ENCODE measurements at places on chromosomes 1 and 21.

GRCh38 chr1:19643121-19643520 is 990 bp upstream of the NBL1 start:
- no peak for DNase-seq

DNA sequence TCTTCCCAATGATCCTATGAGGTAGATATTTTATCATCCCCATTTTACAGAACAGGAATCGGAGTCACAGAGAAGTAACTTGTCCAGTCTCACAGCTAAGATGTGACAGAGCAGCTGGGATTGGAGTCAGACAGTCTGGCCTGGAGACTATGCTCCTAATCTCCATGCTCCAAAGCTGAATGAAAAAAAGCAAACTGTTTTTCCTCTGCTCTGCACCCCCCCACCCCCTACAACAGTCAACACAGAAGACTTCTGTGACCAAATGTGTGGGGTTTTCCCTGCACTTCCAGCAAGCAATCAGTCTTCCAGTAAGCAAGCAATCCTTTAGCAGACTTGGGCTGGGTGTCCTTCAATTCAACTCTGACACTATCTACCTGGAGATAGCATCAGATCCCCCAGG is 33.2 kb downstream of the KIRREL1 start:
- DNase-seq: no peak

- DNase-seq: no peak
Measured at GRCh38 chr1:182003953-182004586, 57.4 kb downstream of the ZNF648 start.

- no peak for DNase-seq
Measured at GRCh38 chr1:159443066-159443750, 3.7 kb downstream of the OR10J1 start.

- DNase-seq: no peak
Measured at GRCh38 chr1:9600861-9601834, 12.4 kb downstream of the TMEM201 start.

- no peak for DNase-seq
Measured at GRCh38 chr1:8926707-8927694, 18.7 kb upstream of the CA6 start.

- DNase-seq: no peak
Measured at GRCh38 chr1:43061757-43062156, 103.1 kb upstream of the SLC2A1 start.

GRCh38 chr1:162023181-162023546 is 505 bp downstream of the OLFML2B start:
- no peak for DNase-seq

- no peak for DNase-seq
Measured at GRCh38 chr1:162213281-162213912, 143.9 kb downstream of the NOS1AP start.

GRCh38 chr1:229229137-229229720 is 41.7 kb upstream of the RAB4A start:
- no peak for DNase-seq

DNA sequence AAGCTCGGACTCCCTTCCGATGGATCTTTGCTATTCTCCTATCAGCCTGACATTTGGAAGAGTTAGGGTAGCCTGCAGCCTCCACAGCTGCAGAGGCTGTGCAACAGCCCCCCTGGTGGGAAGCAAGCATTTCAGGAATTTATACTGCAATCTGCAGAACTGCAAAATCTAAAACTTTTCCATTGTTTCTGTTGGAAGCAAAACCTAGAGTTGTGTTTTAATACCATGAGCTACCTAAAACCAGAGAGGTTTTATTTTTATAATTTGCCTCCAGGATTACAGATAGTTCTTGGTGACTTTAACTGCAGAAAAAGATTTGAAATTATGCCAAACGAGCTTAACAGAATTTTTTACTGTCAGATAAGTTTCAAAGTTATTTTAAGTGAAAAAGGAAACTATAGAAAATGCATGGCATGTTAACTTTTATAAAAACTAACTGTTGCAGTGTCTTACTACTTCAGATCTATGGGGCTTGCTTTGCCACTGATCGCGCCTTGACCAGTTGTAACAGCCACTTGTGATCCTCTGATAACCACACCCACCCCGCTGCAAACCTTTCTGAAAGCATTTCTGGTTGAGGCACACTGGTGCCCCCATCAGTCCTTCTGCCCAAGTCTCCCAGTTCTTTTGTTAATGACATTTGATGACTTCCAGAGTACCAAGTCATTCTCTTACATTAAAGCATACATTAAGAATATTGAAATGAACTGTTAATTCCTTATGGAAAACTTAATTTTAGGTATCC is 64.8 kb downstream of the PRDM2 start:
- no peak for DNase-seq

GRCh38 chr1:244850099-244850852 is 14.1 kb downstream of the HNRNPU start:
- no peak for DNase-seq

GRCh38 chr1:11284784-11285183 is 11.8 kb downstream of the UBIAD1 start:
- no peak for DNase-seq

GRCh38 chr1:4273243-4273642 is 373.2 kb upstream of the C1orf174 start:
- DNase-seq: no peak

DNA sequence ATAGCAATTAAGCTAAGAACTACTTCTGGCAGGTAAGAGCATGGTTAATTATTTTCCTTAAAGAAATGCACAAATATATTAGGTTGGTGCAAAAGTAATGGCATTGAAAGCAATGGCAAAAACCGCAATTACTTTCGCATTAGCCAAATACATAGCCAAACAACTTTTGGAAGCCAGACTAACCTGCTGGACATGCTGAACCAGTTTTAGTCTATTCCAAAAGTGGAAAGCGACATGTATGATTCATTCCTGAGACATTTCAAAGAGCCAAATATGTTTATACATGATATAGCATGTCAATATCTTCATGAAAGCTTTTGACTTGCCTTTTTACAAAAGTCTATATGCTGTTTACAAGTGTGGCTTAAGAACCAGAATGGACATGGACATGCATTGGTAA is 23.4 kb upstream of the DR1 start:
- no peak for DNase-seq

GRCh38 chr1:35574125-35574654 is 1.1 kb downstream of the TFAP2E start:
- DNase-seq: no peak

- DNase-seq: no peak
Measured at GRCh38 chr1:24125456-24125855, 13.5 kb upstream of the MYOM3 start.

GRCh38 chr1:225437710-225438437 is 10.0 kb upstream of the LBR start:
- no peak for DNase-seq

GRCh38 chr1:116572771-116573430 is 2.1 kb upstream of the CD58 start:
- DNase-seq: no peak

DNA sequence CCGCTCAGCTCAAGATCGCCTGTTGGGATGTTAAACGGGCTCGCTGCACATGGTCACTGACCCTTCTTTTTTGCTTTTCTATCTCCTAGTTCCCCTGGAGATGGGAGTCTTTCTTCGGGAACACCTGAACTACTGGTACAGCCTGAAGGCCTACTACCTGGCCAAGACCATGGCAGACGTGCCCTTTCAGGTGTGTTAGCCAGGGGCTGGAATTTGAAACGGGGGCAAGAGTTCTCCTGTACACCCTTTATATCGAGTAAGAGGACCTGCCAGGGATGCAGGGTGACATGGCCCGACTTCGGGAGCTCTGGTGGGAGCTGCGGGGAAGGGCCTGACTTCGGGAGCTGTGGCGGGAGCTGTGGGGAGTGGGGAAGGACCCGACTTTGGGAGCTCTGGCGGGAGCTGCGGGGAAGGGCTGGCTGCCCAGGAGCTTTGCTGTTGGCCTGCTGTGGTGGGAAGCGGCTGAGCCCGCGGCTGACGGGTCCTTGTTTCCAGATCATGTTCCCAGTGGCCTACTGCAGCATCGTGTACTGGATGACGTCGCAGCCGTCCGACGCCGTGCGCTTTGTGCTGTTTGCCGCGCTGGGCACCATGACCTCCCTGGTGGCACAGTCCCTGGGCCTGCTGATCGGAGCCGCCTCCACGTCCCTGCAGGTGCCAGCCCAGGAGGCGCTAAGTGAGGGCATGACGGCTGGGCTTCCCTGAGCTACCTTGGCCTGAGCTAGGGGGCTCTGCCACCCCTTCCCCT is 24.0 kb downstream of the TFF3 start:
- no peak for DNase-seq

DNA sequence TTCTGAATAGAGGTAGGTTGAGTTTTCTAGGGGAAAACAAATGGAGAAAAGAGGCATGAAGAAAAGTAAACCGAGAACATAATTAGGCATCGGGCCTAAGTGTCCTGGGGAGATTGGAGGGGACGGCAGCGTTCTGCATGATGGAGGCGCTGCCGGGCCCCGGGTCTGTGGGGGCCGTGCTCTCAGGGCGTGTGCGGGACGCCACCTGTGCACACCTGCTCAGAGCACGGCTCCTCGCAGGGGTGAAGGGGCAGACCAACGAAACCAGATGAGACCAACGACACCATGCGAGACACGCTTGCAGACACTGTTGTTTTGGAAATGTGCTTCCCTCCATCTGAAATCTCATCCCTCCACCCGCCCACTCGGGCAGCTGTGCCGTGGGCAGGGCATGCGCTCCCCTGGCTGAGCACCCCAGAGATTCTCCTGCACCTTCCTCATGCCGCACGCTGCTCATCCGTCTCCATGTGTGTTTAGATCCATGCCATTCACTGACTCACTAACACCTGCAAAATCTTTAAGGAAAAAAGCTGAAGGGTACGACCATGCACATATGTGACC is 28.2 kb upstream of the TRAPPC10 start:
- no peak for DNase-seq

DNA sequence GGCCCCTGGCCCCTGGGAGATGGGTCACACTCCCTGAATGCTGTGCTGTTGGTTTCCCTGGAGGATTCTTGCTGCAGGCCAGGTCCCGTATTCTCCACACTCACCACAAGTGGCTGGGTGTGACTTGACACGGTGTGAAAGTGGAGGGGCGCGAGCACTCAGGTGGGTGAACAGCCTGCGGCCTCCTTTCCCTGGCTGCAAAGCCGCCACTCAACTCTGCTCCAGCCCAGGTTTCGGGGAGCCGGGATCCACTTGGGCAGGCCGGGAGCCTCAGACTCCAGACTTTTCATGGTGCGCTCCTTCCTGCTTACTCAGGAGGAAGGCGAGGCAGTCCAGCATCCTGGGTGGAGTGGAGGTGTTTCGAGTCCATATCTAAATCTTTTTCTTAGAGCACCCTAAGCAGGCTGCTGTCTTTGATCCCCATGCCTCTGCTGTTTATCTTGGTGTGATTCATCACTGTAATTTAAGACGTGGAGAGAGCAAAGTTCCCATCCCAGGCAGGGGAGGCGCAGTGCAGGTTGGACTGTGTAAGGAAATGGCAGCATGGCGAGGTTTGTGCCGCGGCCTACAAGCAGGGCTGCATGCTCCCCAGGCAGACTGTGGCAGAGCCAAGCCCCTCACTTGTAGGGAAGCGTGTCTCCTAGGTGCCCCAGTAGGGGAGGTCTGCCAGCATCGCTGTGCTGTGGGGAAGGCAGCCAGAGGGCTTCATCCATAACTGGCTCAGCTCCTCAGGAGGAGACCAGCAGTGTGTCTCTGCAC is 29.6 kb downstream of the VANGL1 start:
- no peak for DNase-seq

DNA sequence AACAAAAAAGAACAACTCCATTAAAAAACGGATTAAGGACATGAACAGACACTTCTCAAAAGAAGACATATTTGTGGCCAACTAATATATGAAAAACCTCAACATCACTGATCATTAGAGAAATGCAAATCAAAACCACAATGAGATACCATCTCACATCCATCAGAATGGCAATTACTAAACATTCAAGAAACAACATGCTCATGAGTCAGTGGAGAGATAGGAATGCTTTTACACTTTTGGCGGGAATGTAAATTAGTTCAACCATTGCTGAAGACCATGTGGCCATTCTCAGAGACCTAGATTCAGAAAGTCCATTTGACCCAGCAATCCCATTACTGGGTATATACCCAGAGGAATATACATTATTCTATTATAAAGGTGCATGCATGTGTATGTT is 1442.6 kb upstream of the B3GALT2 start:
- no peak for DNase-seq

GRCh38 chr1:19885821-19886220 is 3.6 kb downstream of the OTUD3 start:
- no peak for DNase-seq

DNA sequence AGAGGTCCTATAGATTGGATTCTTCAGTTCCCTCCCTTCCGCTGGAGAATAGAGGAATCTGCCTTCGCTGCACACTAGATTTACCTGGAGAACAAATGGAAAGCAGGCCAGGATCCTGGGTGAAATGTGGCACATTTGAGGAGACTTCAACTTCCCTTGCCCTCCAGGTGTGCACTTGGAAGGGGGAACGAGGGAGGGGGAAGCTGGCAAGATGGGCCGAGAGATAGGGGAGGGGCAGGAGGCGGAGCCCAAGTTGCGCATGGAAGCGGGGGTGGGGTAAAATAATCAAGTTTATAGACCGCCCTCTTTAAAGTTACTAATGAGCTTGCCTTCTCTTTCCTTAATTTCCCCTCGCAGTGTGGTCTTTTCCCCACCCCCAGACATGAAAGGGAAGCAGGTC is 155.7 kb upstream of the CAMK1G start:
- DNase-seq: no peak

- DNase-seq: no peak
Measured at GRCh38 chr1:161082996-161083747, 6.2 kb downstream of the NECTIN4 start.

GRCh38 chr1:95438218-95438948 is 204.4 kb downstream of the RWDD3 start:
- DNase-seq: no peak

DNA sequence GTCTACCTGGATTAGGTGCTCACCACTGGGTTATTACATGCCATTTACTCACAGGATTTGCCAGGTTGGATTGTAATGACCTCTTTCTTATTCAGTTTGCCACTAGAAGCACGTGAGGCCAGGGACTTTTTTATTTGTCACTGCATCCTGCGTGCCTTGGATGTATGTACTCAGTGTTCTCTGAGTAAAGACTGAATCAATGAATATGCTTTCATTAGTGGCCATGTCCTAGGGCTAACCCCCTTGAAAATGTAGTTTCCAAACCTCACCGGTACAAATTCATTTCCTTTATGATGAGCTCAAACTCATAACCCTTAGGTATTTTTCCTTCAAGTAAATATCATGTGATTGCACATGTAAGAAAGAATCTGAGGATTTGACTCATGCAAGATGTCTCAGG is 1.3 kb upstream of the ZP4 start:
- no peak for DNase-seq

DNA sequence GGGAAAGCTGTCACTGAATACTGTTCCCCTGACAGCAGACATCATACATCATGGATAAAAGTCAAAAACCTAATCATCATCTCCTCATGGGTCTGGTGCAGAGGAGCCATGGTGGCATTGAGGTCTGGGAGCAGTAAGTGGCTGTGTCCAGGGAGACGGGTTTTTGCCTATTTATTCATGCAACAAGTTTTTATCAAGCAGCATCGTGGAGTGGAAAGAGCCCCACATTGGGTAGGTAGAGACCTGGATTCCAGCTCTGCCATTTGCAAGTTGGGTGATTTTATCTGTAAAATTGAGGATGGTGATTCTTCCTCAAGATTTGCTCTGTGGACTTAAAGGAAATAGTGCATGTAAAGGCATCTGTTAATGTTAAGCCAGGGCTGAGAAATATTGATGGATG is 4.2 kb downstream of the CACHD1 start:
- no peak for DNase-seq

GRCh38 chr1:23441446-23442148 is 17.0 kb upstream of the TCEA3 start:
- DNase-seq: no peak
